Lower lobe of right lung (tissue), 2 donors: ENCODE measurements at places on chromosomes 11 and 22. TPM values are rescaled to one million over a fixed set of nuclear protein-coding genes. Genes with fewer than 3 reads are reported as not detected.
A peak's percentile ranks its signal among the peaks of the same experiment; 100 is the strongest.

DNA sequence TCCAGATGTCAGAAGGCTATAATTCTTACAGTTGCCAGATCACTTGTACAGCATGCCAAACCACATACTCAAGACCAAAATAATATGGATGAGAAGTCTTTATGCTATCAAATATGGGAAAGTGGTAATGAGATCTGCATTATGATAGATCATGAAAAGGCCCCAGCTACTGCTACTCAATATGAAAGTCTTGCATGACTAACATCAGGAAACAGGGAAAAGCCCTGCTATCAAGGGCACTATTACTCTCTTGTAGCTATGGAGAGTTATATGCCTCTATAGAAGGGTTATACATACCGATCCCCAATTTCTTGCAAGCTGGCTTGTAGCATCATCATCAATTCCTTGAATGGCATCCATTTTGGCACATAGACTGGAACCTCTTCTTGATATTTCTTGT is 30.2 kb upstream of the TMPRSS5 start:
- DNase-seq = no peak

- DNase-seq = no peak
Observed at GRCh38 chr11:91850533-91851275, 373.9 kb upstream of the FAT3 start.

GRCh38 chr22:42039271-42039670 is 31.3 kb downstream of the NAGA start:
- no peak for DNase-seq

GRCh38 chr11:66317723-66318599 is 1.1 kb upstream of the CD248 start:
- DNase-seq = no peak

DNA sequence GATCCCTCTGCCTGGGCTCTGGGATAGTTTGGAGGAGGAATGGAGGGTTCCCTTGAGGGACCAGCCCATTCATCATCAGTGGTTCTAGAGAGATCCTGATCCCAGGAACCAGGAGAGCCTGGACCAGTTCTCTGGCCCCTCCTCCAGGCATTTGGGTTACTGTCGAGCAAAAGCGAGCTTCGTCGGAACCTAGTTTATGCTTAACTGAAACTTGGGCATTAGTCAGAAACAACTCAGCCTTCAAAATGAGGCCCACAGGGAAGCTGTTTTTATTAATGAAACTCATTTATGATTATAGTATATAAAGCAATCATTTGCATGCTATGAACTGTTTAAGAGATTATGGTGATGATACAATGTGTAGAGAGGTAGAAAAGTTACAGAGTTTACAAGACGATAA is 61.4 kb downstream of the LIF start:
- no peak for DNase-seq

DNA sequence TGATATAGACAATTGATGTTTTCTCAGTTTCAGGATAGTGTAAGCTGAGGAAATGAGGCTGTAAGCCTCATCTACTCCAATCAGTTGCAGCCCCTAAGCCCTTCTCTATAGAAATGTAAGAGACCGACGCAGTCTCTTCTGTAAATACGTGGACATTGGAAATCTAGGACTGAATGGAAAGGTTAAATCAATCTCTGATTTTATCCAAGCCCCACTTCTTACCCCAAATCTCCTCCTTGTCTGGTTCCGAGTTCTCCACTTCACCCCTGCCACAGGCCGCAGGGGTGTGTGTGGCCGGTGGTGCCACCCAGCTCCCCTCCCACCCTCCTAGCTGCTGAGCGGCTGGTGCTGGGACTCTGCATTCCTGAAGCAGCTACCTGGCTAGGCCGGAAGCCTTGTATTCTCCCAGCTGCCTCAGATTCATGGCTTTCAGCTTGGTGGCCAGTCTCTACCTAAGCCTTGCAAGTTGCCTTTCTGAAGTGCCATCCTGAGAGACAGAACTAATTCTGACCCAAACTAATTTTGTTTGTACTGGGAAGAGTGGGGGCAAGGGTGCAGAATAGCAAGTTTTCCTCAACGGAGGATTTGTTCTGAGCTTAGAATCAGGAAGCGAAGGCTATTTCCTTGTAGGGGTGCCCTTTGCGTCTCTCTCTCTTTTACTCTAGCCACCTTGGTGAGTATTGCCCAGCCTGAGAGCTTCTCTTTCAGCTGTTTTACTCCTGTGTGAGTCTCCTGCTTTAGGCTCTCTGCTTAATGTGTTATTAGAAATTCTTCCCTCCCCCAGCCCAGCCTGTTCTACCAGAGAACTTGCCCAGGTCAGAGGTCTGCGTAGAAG is 749 bp downstream of the VWA5A start:
- DNase-seq = peak; percentile 62

GRCh38 chr22:31838917-31839316 is 85.1 kb downstream of the DEPDC5 start:
- no peak for DNase-seq

DNA sequence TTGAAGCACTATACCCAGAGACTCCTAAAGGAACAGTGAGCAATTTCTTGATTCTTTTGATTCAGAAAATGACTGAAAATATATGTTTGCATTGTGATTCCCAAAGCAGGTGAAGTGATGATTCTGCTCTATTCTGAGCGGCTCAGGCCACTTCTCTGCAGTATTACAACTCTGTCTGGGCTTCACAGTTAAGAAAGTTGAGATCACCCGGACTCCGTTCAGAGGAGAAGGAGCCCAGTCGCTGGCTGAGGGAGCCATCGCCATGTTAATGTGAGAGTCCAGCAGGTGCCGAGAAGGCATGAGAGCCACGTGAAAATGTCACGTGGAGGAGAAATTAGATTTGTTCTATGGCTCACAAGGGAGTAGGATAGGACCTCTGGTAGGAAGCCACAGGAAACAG is 91.6 kb downstream of the SCN3B start:
- no peak for DNase-seq

GRCh38 chr22:46895753-46896152 is 133.3 kb downstream of the TBC1D22A start:
- no peak for DNase-seq

Gene APOBEC3F
- 9.5 TPM for total RNA-seq

Gene OR8H3
- not detected for total RNA-seq

Gene C11orf97
- 2.5 TPM for total RNA-seq

Gene OR5P2
- total RNA-seq = 2.2 TPM

Gene CFAP300
- total RNA-seq = 7.2 TPM

Gene TYR
- not detected for total RNA-seq

Gene CNGA4
- 3.8 TPM for total RNA-seq
